ENCODE measurements at places on chromosomes 7 and 10.

GRCh38 chr7:5458921-5459480 lies 35.4 kb upstream of the TNRC18 start:
- DNase-seq = no peak

DNA sequence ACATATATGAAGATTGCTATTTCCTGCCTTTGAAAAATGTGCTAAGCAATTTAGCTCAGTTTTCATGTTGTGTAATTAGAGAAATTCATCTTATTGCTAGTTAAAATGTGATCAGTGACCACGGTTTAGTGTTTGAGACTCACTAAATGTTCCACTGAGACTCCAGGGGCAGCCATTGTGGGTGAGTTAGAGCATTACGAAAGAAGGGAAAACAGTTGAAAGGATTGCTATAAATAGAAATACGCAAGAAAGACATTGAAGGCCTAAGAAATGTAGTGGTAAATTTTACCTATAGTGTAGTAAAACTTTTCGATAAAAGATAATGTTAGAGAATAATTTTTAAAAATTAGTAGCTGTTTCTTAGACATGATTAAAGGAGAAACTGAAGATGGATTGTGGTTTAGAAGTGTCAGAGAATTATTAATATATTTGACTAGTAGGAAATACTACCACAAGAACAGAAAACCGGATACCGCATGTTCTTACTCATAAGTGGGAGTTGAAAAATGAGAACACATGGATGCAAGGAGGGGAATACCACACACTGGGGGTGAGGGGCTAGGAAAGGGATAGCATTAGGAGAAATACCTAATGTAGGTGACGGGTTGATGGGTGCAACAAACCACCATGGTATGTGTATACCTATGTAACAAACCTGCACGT lies 394.5 kb downstream of the SEMA3D start:
- DNase-seq = no peak

GRCh38 chr7:155806096-155806871 lies 6.0 kb downstream of the SHH start:
- no peak for DNase-seq

DNA sequence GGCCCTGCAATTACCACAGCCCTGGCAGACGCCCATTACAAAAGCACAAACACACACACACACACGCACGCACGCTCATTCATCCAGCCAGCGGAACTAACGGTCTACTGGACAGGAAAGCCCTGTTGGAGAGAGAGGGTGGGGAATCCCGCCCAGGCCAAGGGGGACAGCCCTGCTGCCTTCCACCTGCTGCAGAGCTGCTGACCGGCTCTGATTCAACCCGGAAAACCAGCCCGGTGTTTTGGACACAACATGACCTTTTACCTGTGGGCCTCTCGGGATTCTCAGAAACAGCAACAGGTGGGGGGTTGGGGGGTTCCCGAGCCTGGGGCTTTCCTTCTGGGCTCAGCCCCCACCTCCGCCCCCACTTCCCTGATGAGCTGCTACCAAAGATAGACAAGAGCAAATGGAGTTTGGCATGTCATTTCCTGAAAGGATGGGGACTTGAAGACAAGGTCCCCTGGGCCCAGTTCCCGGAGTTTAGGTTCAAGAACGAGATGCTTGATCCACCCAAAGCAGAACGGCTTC lies 18.5 kb upstream of the SERPINE1 start:
- DNase-seq = no peak

DNA sequence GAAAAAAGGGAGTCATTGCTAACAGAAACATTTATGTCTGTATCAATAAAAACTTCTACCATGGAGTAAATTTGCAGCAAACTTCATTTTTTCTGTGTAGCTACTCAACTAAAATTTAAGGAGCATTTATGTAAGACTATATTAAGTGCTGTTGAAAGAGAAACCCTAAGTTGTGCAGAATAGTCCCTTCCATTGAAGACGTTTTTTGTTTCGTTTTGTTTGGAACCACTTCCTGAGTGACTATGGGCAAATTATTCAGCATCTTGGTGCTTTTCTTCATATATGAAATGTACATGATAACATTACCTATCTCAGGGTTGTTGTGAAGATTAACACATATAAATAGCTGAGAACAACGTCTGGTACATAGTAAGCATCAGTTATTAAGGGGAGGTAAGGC lies 24.3 kb downstream of the SEM1 start:
- no peak for DNase-seq

DNA sequence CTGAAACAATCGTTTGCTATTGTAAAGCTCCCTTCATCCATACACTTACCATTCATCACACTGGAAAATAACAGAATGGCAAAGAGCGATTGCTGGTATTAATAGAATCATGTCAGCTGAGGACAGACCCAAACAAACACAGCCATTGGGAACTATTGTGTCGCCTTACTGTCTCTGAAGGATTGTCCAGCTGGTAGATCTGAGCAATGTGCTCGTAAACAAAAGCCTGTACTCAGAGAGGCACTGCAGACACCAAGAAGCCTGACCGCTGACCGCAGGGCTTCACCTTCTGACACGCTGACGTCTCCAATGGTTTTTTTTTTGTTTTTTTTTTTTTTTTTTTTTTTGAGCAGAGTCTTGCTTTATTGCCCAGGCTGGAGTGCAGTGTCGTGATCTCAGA lies 151.0 kb upstream of the FRMD4A start:
- DNase-seq = no peak

DNA sequence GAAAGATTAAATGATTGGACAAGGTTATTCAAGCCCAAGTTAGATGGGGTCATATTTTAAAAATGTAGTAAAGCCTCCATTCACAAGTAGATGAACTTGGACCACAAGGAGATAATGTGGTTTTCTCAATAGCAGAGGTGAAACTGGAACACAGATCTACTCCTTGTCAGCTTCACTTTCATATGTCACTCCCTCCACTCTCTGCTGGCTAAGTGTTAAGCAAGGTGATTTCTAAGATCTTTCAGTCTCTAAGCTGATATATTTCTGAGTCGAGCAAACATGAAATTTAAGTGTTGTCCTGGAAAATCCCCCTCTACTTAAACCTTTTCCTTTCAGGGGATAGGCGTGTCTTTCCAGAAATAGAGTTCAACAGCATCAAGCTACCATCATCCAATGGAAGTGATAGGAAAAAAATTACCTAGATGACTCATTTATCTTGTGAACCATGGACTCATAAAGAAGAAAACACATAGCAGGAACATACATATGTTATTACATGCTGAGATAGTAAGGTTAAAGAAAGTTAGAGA lies 275.0 kb downstream of the PTEN start:
- DNase-seq = no peak

- no peak for DNase-seq
Measured at GRCh38 chr7:12731214-12731656, 43.8 kb downstream of the ARL4A start.

- no peak for DNase-seq
Measured at GRCh38 chr7:142864980-142865747, 10.3 kb downstream of the EPHB6 start.

DNA sequence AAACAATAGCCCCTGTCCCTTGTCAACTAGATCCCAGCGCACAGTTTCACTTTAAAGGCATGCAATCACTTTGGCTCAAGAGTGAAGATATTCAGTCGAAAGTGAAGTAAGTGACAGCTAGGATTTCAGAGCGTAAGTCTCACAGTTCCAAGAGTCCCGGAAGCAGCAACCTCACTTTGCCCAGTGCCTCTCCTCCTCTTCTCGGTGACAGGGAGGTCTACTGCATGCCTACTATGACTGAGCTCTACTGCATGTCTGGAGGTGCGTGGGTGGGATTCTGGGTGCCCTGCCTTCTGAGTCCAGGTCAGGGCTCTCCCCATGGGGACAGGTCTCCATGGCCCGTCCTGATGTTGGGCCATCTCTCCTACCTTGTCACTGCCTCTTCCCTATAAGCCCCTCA lies 17.0 kb downstream of the PRKCQ start:
- DNase-seq = no peak

- no peak for DNase-seq
Measured at GRCh38 chr10:112335111-112335867, 38.6 kb upstream of the ACSL5 start.

- no peak for DNase-seq
Measured at GRCh38 chr10:11625019-11625735, 13.7 kb upstream of the USP6NL start.

DNA sequence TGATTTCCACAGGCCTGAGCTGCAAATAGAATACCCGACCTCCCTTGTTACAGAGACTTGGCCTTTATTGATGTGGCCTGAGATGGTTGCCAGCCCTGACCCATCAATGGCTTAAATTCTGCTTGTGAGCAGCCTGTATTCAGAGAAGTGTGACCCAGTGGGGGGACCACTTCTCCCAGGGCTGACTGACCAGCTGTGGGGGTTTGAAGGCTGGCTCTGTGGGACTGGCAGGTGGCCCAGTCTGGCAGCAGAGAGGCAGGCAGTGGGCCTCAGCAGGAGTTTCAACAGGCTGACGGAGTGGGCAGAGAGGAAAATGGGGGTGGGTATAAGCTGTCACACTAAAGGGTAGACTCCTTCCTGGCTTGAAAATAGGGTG lies 12.2 kb upstream of the PPIF start:
- no peak for DNase-seq

GRCh38 chr10:86955501-86956194 lies 1.8 kb downstream of the MMRN2 start:
- no peak for DNase-seq

- DNase-seq = no peak
Measured at GRCh38 chr10:52280051-52280450, 34.0 kb upstream of the DKK1 start.

GRCh38 chr7:26101361-26102151 lies 50.4 kb upstream of the NFE2L3 start:
- no peak for DNase-seq

- DNase-seq = no peak
Measured at GRCh38 chr10:131002031-131002861, 309.3 kb downstream of the TCERG1L start.
